ENCODE measurements at places on chromosomes 2 and 18. TPM values are rescaled to one million over a fixed set of nuclear protein-coding genes. Genes with fewer than 3 reads are reported as not detected.

The TUBA4A gene
- 9.5 TPM for total RNA-seq

The CRYGD gene
- total RNA-seq = not detected

The VWC2L gene
- total RNA-seq = not detected

- H3K4me3 ChIP-seq = no peak overlapping the region
- no peaks in the 10 kb centered on the region for H3K27me3 ChIP-seq
- H3K36me3 ChIP-seq = peaks cover 96% of the 10 kb centered on the region
- peak overlapping the region; percentile 69 for H3K27ac ChIP-seq
- DNase-seq = no peak
Measured at GRCh38 chr2:159228081-159228581, 58.4 kb downstream of the WDSUB1 start.

All from endodermal cell (in vitro differentiated cells).